ENCODE measurements at places on chromosomes 13 and 19.

DNA sequence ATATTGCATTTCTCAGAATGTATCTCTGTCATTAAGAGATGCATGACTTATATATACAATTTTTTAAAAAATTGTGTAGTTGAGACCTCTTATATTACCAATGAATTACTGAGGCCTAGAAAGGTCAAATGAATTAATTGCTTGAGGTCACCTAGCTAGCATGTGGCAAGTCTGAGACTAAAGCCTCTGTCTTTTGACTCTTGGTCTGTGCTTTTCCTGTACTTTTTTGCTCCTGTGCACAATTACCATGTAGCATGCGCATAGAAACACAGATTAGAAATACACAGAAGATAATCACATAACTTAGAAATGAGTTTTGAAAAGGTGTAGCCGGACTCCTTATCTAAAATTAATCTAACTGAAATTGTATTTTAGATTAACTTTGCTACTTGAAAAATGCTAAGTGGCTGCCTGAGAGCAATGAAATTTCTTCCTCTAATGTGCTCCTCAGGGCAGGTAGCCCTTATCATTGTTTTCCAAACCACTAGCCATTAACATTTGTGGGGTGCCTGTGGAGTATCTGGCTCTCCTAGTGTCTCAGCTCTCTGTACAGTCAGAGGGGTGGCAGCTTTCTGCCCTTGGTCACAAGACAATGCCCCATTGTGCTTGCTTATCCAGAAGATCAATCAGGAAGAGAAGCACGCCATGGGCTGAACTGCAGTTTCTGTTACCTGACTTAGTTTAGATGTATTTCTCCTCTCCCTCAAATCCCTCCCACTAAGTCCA is 119.6 kb downstream of the RFC3 start:
- no peak for DNase-seq

DNA sequence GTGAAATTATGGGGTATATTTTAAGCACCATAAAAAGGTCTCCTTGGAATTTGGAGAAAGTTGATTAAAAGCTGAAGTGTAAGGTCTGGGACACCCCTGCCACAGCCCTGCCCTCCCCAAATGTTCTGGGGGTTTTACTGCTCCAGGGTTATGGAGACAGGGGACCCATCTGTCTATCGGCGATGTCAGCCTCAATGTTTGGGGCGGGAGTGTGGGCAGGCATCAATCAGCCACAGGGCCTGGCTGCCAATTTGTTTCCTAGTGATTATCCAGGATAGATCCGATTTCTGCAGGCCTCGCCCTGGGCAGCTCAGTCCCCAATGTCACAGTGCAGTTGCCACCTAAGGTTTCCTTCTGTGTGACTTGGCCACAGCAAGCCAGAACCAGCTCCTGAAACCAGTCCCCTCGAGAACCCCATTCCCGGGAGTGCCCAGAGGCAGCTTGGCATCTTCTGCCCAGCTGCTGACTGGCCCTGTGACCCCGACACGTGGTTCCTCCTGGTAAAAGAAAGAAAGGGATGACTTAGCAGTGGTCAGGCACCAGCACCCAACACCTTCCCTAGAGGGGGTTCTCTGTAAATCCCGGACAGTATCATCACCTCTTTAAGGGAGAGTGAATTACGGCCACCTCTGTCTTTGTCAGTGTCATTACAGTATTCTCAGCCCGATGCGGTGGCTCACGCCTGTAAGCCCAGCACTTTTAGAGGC is 41.6 kb downstream of the MYO9B start:
- DNase-seq = no peak

GRCh38 chr13:94712812-94713560 is 641 bp upstream of the SOX21 start:
- DNase-seq = peak; percentile 26

DNA sequence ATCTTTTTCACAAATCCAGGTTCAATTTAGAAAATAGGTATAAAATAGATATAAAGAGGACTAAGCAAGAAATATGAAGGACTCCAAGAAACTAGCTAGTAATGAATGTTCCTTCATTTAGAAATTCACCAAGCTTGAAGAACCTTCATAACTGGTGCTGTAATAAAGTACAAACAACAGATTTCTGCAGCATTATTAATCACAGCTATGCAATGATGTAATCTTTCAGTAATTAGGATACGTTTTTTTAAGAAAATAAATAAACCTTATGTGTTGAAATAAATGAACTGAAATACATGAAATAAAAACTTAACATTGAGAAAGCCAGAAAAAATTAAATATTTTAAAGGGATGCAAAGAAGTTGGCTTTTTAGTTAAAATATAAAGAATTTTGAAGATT is 236.1 kb downstream of the RGCC start:
- DNase-seq = no peak

DNA sequence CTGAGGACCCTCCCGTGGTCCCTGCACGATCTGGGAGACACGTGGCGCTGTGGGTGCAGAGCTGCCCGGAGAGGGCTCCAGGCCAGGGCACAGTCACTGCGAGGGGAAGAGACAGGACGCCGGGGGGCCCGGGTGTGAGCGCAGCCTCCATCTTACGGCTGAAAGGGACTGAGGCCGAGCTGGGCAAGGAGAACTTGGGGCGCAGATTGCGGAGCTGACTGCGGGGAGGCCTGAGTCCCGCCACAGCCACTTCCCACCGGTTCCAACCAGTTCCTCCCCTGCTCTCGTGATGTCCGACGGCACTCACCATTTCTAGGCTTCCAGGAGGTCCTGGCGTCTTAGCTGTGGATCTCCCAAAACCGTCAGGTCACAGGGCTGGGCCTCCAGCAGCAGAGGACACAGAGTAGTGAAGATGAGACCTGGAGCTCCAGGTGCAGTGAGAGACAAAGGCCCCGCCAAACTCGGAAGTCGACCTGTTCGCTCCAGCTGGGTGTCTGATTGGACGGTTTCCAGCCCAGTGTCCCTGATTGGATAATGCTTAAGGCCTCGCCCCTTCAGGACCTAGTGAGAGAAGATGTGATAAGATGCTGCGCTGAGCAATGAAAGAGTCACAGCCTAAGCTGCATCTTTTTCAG is 4.8 kb upstream of the ZNF253 start:
- DNase-seq = no peak

GRCh38 chr13:44368599-44369368 is 4.8 kb upstream of the SERP2 start:
- DNase-seq = no peak
